Gastroesophageal sphincter (tissue), 4 donors: ENCODE measurements at places on chromosomes 2 and 18.

DNA sequence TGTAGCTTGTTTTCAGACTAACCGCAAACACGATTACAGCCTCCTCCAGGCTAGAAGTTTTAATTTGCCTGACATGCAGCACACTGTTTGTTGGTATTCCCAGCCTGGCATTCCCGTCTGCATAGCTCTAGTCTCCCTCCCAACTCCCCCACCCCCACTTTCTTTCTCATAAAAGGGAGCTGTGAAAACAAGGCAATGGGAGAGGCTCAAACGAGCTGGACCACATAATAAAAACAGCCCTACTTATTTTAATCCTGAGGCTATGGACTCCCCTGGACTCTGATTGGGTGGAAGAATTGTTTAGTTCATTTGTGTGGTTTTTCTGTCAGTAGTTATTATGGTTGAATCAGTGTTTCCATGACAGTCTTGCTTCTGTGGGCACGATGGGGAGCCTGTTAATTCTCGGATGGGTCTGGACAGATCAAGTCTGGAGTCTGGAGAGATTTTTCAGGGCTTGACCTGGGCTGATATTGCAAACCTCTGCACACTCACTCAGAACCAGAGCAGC is 1.2 kb downstream of the STON1 start:
- peak; percentile 48 for ATAC-seq

GRCh38 chr2:139077099-139077737 is 297.0 kb upstream of the NXPH2 start:
- no peak for ATAC-seq

GRCh38 chr2:9234680-9235146 is 28.1 kb downstream of the ASAP2 start:
- ATAC-seq = peak; percentile 50

DNA sequence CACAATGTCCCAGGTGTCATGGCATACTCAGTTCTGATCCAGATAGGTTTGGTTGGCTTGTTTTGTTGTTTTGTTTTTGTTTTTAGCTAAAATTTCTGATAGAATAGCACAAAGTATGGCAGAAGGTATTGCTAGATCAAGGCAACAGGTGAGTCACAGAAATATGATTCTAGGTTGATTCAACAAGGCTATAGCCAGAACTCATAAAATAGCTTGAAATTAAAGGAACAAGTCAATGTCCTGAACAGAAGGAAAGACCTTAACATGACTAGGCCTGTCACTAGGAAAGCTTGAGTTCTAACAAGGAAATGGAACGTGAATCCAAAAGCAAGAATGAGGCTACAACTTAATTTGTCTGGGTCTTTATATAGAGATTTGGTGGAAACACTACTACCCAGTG is 157.1 kb downstream of the GALNT3 start:
- ATAC-seq = no peak
